ENCODE measurements at places on chromosomes 7 and 10. TPM values are rescaled to one million over a fixed set of nuclear protein-coding genes. Genes with fewer than 3 reads are reported as not detected.

GRCh38 chr10:119415536-119416503 lies 126.7 kb downstream of the RGS10 start:
- DNase-seq, result no peak
- H3K27ac ChIP-seq, result no peak overlapping the region
- no peaks in the 10 kb centered on the region for H3K27me3 ChIP-seq
- H3K4me1 ChIP-seq, result no peaks in the 10 kb centered on the region

DNA sequence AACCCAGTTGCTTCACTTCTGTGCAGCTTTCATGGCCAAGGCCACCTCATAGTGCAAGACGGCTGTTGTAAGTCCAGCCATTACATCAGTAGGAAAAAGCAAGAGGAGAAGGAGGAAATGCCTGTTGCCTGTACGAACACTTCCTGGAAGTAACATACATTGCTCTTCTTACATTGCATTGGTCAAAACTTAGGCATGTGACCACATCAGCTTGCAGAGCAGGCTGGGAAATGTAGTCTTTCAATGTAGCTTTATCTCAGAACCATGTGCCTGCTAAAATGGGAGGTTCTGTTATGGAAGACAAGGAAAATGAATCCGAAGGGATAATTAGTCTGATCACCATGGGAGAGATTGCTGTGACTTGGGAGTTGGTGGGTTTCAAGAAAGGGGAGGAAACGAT lies 4.3 kb downstream of the SLC29A3 start:
- H3K4me1 ChIP-seq, result peaks cover 23% of the 10 kb centered on the region
- H3K27ac ChIP-seq, result no peak overlapping the region
- peaks cover 18% of the 10 kb centered on the region for H3K36me3 ChIP-seq
- no peaks in the 10 kb centered on the region for H3K27me3 ChIP-seq
- H3K4me3 ChIP-seq, result no peak overlapping the region

- H3K27me3 ChIP-seq, result peaks cover 13% of the 10 kb centered on the region
- no peak overlapping the region for H3K4me3 ChIP-seq
- DNase-seq, result no peak
- H3K4me1 ChIP-seq, result peaks cover 19% of the 10 kb centered on the region
- no peaks in the 10 kb centered on the region for H3K36me3 ChIP-seq
- H3K27ac ChIP-seq, result no peak overlapping the region
These were observed 24.2 kb downstream of the IFIT3 start for GRCh38 chr10:89351780-89352597.

DNA sequence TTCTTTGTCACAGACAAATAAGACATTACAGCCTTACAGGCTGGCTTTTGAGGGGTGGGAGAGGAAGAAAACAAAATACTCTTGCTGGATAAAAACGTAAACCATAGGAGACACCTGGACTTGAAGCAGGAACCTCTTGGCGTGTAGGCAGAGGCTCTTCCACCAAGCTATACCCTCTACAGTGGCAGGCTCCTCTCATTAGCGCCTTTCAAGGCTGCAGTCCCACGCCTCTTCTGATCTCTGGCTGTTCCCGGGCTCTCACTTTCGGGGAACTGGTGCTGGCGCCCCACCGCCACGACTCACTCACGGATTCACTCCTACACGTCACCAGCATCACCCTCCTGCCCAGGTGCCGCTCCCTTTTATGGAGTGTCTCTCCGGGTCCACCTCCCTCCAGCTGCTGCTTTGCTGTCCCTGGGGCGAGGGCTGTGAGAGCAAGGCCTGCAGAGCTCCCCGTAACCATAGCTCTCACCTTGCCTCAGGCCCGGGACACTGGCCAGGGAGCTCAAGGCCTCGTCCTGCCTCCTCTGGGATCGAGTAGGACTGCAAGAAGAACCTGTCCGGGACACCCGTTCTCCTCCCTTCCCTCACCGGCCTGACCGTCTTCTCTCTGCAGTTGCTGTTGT lies 62.6 kb downstream of the ZNF777 start:
- peaks cover 28% of the 10 kb centered on the region for H3K27me3 ChIP-seq
- H3K4me3 ChIP-seq, result no peak overlapping the region
- no peak overlapping the region for H3K27ac ChIP-seq
- no peaks in the 10 kb centered on the region for H3K36me3 ChIP-seq
- DNase-seq, result no peak

DNA sequence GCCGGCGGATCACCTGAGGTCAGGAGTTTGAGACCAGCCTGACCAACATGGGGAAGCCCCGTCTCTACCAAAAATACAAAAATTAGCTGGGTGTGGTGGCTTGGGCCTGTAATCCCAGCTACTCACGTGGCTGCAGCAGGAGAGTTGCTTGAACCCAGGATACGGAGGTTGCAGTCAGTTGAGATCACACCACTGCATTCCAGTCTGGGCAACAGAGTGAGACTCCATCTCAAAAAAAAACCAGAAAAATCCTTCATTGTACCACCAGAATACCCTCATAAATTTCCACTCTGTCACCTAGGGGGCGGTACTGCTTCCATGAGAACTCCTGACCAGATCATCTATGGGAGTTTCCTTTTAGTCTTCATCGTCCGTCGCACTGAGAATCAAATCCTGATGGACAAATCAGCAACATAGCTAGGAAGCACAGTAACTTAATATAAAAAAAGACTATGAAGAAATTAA lies 225.8 kb upstream of the KLF14 start:
- peak; percentile 72 for DNase-seq
- H3K36me3 ChIP-seq, result peaks cover 55% of the 10 kb centered on the region
- H3K4me3 ChIP-seq, result peak overlapping the region; percentile 91
- H3K27ac ChIP-seq, result peak overlapping the region; percentile 99
- peaks cover 61% of the 10 kb centered on the region for H3K4me1 ChIP-seq

DNA sequence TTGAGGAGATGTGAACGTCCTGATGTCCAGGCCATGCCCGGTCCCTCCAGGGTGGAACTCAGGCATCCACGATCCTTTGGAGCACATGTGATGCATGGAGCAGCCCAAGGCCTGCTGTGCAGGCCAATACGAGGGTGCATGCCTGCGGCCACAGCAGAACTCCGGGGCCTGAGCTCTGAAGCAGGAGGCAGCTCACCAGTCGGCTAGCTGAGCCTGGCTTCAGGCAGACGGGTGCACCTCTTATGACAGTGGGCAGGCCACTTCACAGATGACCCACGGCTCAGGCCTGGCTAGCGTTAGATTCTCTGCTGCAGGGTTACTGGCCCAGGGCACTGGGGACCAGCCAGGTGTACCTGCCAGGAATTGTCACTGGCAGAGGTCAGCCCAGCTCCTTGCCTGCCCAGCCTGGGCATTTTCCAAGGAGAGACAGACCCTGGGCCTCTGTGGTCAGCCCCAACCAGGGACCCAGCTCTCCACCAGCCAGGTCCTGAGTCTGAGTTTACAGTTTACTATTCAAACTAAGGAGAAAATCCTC lies 29.6 kb upstream of the INPP5A start:
- DNase-seq, result no peak
- H3K4me3 ChIP-seq, result no peak overlapping the region
- H3K4me1 ChIP-seq, result no peaks in the 10 kb centered on the region
- H3K27ac ChIP-seq, result no peak overlapping the region
- H3K36me3 ChIP-seq, result no peaks in the 10 kb centered on the region

DNA sequence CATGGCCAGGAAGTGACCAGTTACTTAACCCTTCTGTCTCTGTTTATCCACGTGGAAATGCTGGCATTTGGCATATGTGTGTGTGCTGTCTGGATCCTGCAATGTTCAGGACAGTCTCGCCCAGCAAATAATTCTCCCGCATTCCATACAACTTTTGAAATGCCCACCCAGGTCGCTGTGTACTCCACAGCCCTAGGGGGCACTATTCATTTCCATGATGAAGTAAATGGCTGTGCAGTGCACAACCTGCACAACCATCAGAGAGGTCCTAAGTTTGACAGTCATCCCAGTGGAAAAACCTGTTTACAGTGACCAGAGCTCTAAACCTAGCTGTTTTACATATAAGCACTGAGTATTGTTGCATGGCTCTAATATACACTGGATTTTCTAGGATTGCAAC lies 38.1 kb downstream of the ZNF503 start:
- no peaks in the 10 kb centered on the region for H3K36me3 ChIP-seq
- H3K27ac ChIP-seq, result no peak overlapping the region
- H3K27me3 ChIP-seq, result peaks cover 2% of the 10 kb centered on the region
- no peaks in the 10 kb centered on the region for H3K4me1 ChIP-seq
- no peak overlapping the region for H3K4me3 ChIP-seq
- no peak for DNase-seq

DNA sequence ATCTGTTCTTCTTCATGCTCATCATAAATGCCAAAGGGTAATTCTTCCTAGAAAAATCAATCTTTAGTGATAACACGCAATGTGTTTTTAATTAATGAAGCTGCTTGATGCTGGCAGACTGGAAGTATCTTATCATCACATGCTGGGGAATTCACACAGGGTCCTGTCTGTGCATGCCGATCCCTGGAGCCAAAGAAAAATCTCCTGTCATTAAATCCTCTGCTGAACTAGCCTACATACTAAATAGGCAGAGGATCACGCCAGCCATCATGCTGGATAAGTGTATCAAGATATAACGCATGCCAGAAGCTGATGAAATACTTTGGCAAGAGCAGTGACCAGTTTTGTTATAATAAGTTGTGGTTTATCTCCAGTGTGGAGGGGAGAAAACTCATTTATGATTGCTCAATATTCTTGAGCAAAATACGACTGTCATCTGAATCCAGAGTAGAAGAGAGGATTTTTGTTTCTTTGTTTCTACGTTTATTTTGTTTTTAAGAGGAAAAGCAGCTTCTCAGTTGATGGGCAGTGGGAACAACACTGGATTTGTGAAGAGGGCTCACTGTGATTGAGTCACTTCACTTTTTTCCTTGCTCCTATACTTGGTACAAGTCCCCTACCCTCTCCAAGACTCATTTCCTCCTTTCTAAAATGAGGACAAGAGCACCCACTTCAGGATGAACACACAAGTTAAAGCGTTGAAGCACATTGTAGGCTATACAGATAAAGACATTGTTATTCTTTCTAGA lies 649.1 kb downstream of the TNS3 start:
- H3K27me3 ChIP-seq, result no peaks in the 10 kb centered on the region
- no peaks in the 10 kb centered on the region for H3K4me1 ChIP-seq
- no peaks in the 10 kb centered on the region for H3K36me3 ChIP-seq
- no peak for DNase-seq
- no peak overlapping the region for H3K4me3 ChIP-seq
- H3K27ac ChIP-seq, result no peak overlapping the region

- H3K4me1 ChIP-seq, result no peaks in the 10 kb centered on the region
- no peaks in the 10 kb centered on the region for H3K27me3 ChIP-seq
- peaks cover 1% of the 10 kb centered on the region for H3K36me3 ChIP-seq
These were observed 337.5 kb upstream of the KAT6B start for GRCh38 chr10:74488907-74489306.

GRCh38 chr7:64463636-64464375 lies 99.1 kb downstream of the ZNF680 start:
- H3K27me3 ChIP-seq, result no peaks in the 10 kb centered on the region
- H3K27ac ChIP-seq, result no peak overlapping the region
- H3K36me3 ChIP-seq, result no peaks in the 10 kb centered on the region

DNA sequence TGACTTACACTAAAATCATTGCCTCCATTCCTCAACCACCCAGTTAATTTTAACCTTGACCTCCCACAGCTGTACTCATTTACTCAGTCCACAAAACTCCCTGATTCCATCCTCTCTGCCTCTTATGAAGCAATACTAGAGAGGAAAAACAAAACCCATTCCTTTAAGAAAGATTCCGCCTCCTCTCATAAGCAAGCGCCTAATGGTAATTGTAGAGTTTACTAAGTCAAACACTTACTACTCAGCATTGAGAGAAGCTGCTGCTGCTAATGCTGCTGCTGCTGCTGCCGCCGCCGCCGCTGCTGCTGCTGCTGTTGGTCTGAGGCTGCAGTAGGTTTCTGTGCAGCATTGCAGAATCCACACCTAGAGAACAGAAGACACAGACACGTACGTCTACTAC lies 2.1 kb upstream of the ADD3 start:
- peaks cover 18% of the 10 kb centered on the region for H3K4me1 ChIP-seq
- no peak overlapping the region for H3K4me3 ChIP-seq
- no peak overlapping the region for H3K27ac ChIP-seq
- no peak for DNase-seq
- H3K27me3 ChIP-seq, result no peaks in the 10 kb centered on the region
- H3K36me3 ChIP-seq, result peaks cover 5% of the 10 kb centered on the region

DNA sequence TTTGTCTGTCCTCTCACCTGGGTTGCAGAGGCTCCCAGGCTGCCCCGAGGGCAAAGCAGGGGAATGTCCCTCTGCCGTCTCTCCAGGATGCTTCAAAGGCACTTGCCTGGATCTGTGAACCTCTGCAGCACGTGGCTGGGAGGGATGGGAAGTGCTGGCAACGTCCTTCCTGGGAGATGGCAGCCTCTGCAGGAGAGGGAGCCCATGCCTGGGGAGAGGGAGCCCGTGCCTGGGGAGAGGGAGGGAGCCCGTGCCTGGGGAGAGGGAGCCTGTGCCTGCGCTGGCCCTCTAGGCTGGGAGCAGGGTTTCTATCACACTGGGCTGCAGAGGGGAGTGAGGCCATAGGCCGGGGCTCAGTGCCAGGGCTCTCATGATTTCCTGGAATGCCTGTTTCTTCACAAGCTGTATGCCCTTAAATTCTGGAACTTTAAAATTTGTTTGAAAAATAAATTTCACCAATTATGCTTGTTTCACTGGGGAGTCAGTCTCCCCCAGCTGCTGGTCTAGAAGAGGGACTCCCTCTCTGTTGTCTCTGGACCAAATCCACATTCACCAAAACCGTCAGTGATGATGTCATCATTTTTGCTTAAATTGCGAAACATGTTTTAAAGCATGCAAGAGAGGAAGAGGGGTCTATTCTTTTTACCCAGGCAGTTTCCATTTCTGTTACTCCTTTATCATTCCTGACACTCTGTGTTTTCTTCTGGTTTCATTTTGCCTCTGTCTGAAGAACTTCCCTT lies 135.7 kb downstream of the DNAJB6 start:
- H3K4me3 ChIP-seq, result peak overlapping the region; percentile 28
- peaks cover 40% of the 10 kb centered on the region for H3K36me3 ChIP-seq
- DNase-seq, result no peak

- DNase-seq, result no peak
- no peak overlapping the region for H3K4me3 ChIP-seq
- H3K27me3 ChIP-seq, result no peaks in the 10 kb centered on the region
- no peak overlapping the region for H3K27ac ChIP-seq
- H3K4me1 ChIP-seq, result no peaks in the 10 kb centered on the region
- no peaks in the 10 kb centered on the region for H3K36me3 ChIP-seq
These were observed 620.8 kb upstream of the AUTS2 start for GRCh38 chr7:68977385-68978055.

GRCh38 chr7:76125560-76125959 lies 76.1 kb upstream of the SRRM3 start:
- H3K4me1 ChIP-seq, result peaks cover 8% of the 10 kb centered on the region
- no peak overlapping the region for H3K27ac ChIP-seq
- no peak overlapping the region for H3K4me3 ChIP-seq
- no peak for DNase-seq
- H3K27me3 ChIP-seq, result peaks cover 11% of the 10 kb centered on the region

GRCh38 chr10:52217531-52217930 lies 96.5 kb upstream of the DKK1 start:
- H3K4me3 ChIP-seq, result no peak overlapping the region
- H3K4me1 ChIP-seq, result no peaks in the 10 kb centered on the region
- DNase-seq, result no peak
- peaks cover 2% of the 10 kb centered on the region for H3K27me3 ChIP-seq
- no peak overlapping the region for H3K27ac ChIP-seq
- no peaks in the 10 kb centered on the region for H3K36me3 ChIP-seq

Gene NYAP1
- total RNA-seq, result 0.23 TPM

Gene GNGT1
- total RNA-seq, result not detected

Gene UCN3
- not detected for total RNA-seq

Gene LGI1
- not detected for total RNA-seq

Measured in activated CD8-positive, alpha-beta T cell treated with anti-CD3 and anti-CD28 coated beads, Interleukin-2, amount 10 ng/mL, durations not matched to agents 7 days and 5 days (primary cell).